ENCODE measurements at places on chromosomes 2 and 18. TPM values are rescaled to one million over a fixed set of nuclear protein-coding genes. Genes with fewer than 3 reads are reported as not detected.
A peak's percentile ranks its signal among the peaks of the same experiment; 100 is the strongest.

GRCh38 chr2:55365303-55365702, 54.4 kb downstream of the CCDC88A start:
- H3K4me1 ChIP-seq, result no peaks in the 10 kb centered on the region
- DNase-seq, result peak; percentile 0
- no peaks in the 10 kb centered on the region for H3K27me3 ChIP-seq
- H3K4me3 ChIP-seq, result no peak overlapping the region
- no peak overlapping the region for H3K27ac ChIP-seq

DNA sequence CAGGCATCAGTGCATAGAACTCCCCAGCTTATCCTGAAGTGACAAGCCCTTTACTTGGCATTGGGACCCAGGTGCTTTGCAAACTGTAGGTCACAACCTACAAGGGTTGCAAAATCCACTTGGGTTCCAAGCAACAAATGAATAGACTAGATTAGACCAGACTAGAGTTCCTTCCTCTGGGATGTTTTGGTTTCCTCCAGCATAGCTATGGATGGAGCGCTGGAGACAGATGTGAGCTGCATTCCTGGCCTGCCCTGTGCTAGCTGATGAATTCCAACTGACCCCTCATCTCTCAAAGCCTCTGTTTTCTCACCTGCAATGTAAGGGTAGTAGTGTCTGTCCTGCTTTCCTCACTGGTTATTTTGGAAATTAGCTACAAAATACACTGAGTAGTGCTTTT, 86.2 kb downstream of the NPAS2 start:
- no peak overlapping the region for H3K27ac ChIP-seq
- H3K4me1 ChIP-seq, result peaks cover 16% of the 10 kb centered on the region
- DNase-seq, result no peak

Gene DAW1
- total RNA-seq, result 1.4 TPM

Gene ANKRD44
- total RNA-seq, result 15.6 TPM

DNA sequence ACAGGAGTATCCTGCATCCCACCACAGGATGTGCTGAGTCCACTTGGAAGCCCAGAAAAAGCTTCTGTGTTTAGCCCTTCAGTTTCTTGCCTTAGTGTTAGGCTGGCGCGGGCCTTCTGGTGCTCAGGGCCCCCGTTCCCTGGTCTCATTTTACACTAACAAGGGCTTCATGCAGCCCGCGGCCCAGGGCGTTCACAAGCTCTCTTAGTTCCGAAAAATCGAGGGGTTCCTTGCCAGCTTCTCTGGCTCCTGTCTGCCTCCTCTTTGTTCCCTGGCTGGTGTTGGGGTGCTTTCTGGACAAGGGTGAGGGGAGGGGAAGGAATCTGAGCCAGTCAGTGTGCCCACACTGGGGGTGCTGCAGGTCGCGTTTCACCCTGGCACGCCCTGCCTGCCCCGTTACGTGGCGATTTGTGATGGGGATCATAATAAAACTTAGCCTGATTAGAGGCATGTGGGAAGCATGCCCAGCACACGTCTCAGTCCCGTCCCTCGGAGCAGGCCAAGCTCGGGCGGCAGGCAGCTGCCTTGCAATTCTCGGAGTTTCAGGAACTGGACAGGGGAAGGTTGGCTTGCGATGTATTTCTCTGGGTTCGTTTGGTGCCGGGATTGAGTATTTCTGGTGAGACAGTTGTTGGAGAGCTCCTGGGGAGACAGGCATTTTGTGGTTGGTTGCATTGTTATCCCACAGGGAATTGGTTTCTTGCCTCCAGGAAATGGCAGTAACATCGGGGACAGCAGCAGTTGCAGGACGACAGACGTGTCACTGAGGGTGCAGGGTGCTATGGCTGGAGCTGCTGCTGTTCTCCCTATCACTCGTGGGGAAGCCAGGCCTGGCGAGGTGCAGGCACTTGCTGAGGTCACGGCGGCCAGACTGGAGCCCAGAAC, 22.9 kb downstream of the SH3BP4 start:
- H3K27me3 ChIP-seq, result no peaks in the 10 kb centered on the region
- H3K4me1 ChIP-seq, result peaks cover 44% of the 10 kb centered on the region
- DNase-seq, result peak; percentile 74
- H3K27ac ChIP-seq, result peak overlapping the region; percentile 85
- peaks cover 52% of the 10 kb centered on the region for H3K36me3 ChIP-seq

Gene STPG4
- 0.28 TPM for total RNA-seq

DNA sequence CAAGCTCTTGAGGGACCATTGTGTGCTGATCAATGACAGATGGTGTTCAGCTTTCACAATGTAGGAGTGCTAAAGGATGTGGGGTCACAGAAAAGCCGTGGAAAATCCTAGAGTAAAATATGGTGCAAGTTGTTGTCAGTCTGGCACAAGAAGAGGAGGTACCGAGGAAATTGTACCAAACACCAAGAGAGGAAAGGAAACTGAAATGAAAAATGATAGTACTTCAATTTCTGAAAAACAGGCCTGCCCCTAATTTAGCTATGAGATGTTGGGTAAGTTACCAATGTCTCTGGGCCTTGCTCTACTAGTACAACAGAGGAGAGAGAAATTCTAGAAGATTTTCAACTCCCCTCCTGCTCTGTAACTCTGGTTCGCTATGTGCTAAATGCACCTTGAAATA, 78.8 kb upstream of the PELI1 start:
- DNase-seq, result no peak
- H3K4me3 ChIP-seq, result no peak overlapping the region
- no peaks in the 10 kb centered on the region for H3K36me3 ChIP-seq
- no peak overlapping the region for H3K27ac ChIP-seq
- peaks cover 36% of the 10 kb centered on the region for H3K27me3 ChIP-seq

Gene SERPINB11
- not detected for total RNA-seq

- no peaks in the 10 kb centered on the region for H3K27me3 ChIP-seq
- no peak for DNase-seq
- H3K4me1 ChIP-seq, result peaks cover 13% of the 10 kb centered on the region
- H3K36me3 ChIP-seq, result 0 out of 2 replicates have a peak, but pooled peaks cover 1% of the 10 kb centered on the region
These were observed 159.3 kb downstream of the HDAC4 start for GRCh38 chr2:239241431-239241960.

GRCh38 chr2:235021752-235022151, 69.9 kb downstream of the SH3BP4 start:
- H3K27me3 ChIP-seq, result no peaks in the 10 kb centered on the region
- no peak overlapping the region for H3K4me3 ChIP-seq
- H3K36me3 ChIP-seq, result peaks cover 10% of the 10 kb centered on the region
- H3K4me1 ChIP-seq, result peaks cover 49% of the 10 kb centered on the region

DNA sequence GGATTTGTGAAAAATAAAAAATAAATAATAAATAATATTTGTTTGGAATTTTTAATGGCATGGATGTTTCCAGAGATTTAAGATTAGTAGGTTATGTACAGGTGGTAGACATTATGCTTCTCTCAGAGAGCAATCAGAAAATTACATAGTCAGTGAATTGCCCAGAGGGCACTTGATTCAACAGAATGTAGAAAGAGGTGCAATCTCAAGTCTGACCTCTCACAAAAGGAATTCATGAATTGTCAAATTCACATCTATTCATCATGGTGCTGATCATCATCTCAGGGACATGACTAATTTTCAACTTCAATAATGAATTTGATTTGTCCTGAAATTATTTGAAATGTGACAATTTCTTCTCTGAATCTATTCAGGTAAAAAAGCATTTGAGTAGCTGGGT, 172.5 kb downstream of the PDE11A start:
- H3K27ac ChIP-seq, result no peak overlapping the region
- DNase-seq, result no peak
- no peaks in the 10 kb centered on the region for H3K27me3 ChIP-seq
- H3K36me3 ChIP-seq, result no peaks in the 10 kb centered on the region
- H3K4me3 ChIP-seq, result no peak overlapping the region

GRCh38 chr2:134288814-134289213, 34.9 kb downstream of the MGAT5 start:
- peaks cover 7% of the 10 kb centered on the region for H3K4me1 ChIP-seq
- no peaks in the 10 kb centered on the region for H3K27me3 ChIP-seq
- H3K27ac ChIP-seq, result no peak overlapping the region
- peaks cover 9% of the 10 kb centered on the region for H3K36me3 ChIP-seq
- no peak overlapping the region for H3K4me3 ChIP-seq

Gene RFTN2
- total RNA-seq, result 2.3 TPM

GRCh38 chr18:2855560-2856350, 8.9 kb downstream of the EMILIN2 start:
- no peak overlapping the region for H3K4me3 ChIP-seq
- DNase-seq, result no peak
- peaks cover 11% of the 10 kb centered on the region for H3K27me3 ChIP-seq
- H3K36me3 ChIP-seq, result no peaks in the 10 kb centered on the region
- no peak overlapping the region for H3K27ac ChIP-seq

Gene CLEC4F
- total RNA-seq, result not detected

Gene SUPT7L
- total RNA-seq, result 16.7 TPM

- no peaks in the 10 kb centered on the region for H3K36me3 ChIP-seq
- H3K4me1 ChIP-seq, result peaks cover 2% of the 10 kb centered on the region
- H3K4me3 ChIP-seq, result no peak overlapping the region
- H3K27ac ChIP-seq, result no peak overlapping the region
- peaks cover 4% of the 10 kb centered on the region for H3K27me3 ChIP-seq
These were observed 462.7 kb downstream of the TGIF1 start for GRCh38 chr18:3912705-3913104.
